ENCODE measurements at places on chromosomes 4 and X.

GRCh38 chr4:140085062-140085622 is 68.8 kb downstream of the MAML3 start:
- DNase-seq: no peak

DNA sequence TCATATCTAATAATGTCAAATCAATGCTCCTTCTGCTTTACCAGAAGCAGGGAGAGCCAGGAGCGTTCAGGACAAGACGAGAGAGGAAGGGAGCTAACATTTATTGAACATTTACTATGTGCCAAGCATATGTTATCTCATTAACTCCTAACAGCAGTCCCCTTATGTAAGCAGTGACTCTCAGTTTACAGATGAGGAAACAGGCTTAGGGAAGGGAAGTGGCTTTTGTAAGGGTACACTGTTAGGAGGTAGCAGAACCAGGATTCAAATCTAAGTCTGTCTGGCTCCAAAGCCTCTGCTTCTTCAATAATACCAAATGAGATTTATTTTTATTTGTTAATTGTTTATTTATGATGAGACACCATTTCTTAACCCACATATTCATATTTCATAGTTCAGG is 2.6 kb upstream of the STARD8 start:
- DNase-seq: no peak

- DNase-seq: no peak
These were observed 202.5 kb upstream of the MAB21L2 start for GRCh38 chr4:150379454-150379853.

DNA sequence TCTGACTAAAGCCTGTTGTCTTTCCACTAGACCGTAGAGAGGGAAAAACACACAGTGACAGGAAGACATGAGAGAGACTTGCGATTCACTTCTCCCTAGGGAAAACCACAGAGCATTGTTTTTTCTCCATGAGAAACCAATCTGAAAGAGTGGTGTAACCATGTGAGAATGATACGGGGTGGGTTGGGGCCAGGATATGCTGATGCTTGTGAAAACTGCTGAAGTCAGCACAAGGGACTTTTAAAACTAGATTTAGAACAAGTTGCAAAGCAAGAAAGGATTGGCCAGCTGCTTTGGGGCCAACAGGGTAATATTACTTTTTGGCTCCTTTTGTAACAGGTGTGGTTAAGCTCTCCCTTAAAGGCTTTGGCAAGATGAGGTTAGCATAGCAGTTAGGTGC is 66.1 kb downstream of the NHSL2 start:
- DNase-seq: no peak

- DNase-seq: no peak
These were observed 38.5 kb upstream of the ETDA start for GRCh38 chrX:135213200-135213844.

- no peak for DNase-seq
These were observed 19.3 kb upstream of the MAGED1 start for GRCh38 chrX:51874123-51874522.

GRCh38 chr4:145217349-145217748 is 37.0 kb upstream of the OTUD4 start:
- no peak for DNase-seq

DNA sequence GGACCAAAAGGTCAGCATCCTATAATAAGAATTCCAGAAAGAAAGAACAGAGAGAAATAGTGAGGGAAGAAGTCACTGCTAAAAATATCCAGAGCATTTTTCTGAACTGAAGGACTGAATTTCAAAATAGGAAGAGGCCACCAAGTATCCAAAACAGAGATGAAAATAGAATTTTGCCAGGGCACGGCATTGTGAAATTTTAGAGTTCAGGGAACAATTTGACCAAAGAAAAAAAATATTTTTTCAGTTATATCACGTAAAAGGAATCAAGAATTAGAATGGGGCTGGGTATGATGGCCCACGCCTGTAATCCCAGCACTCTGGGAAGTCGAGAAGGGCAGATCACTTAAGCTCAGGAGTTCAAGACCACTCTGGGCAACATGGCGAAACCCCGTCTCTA is 65.4 kb downstream of the FGFBP1 start:
- no peak for DNase-seq

GRCh38 chr4:122898370-122899150 is 23.8 kb downstream of the NUDT6 start:
- DNase-seq: no peak

DNA sequence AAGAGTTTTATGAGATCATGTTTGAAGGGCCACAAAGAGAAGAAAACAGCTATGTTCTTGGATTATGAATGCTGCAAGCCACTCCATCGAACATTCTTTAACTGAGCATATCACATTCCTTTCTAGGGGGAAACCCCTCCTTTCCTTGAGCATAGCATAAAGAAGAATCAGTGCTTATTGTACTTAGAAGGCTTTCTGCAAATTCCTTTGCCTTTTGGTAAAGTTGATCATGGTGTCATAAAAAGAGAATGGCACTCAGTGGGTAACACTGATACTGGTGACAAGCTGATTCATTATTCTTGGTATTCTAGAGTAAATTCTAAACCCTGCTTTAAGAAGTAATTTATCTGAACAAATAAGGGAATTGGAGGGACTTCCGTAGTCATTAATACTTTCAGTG is 88.5 kb upstream of the GPR34 start:
- DNase-seq: no peak

DNA sequence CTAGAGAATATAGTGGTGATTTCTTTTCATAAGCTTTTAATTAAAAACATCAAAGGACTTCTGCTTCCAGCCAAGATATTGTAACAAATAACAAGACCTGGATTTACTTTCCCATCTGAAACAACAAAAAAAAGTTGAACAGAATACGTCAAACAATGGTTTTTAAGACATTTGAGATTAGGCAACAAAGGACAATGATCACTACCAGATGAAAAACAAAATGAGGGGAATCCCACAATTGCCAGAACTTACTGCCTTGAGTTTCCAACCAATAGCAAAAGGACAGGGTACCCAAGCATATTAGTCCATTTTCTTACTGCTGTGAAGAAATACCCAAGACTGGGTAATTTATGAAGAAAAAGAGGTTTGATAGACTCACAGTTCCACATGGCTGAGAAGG is 341.4 kb upstream of the INTU start:
- DNase-seq: no peak

DNA sequence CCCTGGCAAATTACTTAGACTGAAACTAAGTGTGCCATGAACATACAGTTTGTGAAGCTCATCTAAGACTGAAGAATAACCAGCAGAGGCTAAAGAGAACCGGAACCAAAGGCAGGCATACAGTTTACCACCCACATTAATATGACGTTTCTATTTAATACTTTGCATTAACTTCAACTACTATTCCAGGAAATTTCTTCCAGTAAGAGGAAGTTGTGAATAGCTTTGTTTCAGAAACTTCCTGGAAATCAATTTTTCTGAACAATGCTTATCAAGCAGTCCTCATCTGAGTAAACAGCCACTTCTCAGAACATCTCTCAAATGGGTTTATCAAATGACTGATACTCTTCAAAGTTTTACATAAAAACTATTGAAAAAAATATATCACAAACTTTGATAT is 252.7 kb downstream of the OPHN1 start:
- DNase-seq: no peak

DNA sequence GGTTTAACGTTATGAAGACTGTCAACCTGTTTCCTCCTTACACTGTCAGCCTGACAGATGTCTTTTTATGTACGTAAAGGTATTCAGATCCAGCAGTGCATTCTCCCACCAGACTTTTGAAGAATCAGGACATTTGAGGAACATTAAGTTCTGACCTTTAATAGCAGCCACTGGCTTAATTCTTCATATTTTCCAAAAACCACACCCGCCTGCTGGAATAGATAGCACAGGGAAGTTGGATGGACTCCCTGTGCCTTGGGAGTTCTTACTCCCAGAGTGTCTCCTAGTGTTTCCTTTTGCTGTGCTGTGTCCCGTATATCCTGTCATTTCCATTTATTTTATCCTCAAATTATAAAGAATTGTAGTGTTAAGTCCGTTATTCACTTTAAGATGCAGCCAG is 94.5 kb downstream of the AFF1 start:
- no peak for DNase-seq

DNA sequence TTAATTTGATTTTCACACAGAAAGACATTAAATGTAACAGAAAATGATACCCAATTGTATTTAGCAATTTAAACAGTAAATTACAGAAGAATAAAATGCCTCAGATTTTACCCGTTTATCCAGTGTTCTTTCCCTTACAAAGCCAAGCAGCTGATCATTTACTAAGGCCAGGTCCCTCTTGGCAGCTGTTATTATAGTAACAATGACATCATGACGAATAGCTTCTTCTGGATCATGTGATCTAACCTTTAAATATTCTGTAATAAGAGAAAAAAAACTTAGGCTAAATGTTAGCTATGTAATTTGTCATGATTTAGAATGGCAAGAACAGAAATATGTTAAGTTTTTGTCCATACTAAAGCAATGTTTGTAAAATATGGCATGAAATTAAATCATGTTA is 69.4 kb downstream of the PDS5A start:
- DNase-seq: no peak

DNA sequence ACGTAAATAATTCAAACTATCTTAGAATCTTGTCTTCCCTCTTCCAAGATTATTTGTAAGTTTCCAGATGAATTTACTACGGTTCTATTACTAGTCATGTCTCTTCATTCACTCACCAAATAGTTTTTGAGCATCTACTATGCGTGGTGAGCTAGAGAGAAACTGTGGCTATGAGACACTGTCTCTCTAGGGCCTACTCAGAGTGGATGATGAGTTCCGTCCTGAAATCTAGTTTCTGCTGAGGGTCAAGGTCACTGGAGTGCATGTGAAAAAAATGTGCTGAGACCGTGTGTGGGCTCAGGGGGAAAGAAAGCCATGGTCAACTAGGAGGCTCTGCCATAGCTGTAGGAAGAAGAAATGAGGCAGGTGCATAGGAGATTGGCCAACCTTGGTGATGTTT is 320.2 kb upstream of the GATB start:
- no peak for DNase-seq

Measured in stimulated activated naive B cell treated with anti-CD40 and anti-IgM and Interleukin-4, amounts not matched to agents 10 μg/mL and 1 μg/mL and 100 μg/mL, for 72 hours (primary cell).